ENCODE measurements at places on chromosomes 1 and 21.

- DNase-seq: peak; percentile 14
These were observed 336.0 kb upstream of the NFIA start for GRCh38 chr1:60746278-60746791.

DNA sequence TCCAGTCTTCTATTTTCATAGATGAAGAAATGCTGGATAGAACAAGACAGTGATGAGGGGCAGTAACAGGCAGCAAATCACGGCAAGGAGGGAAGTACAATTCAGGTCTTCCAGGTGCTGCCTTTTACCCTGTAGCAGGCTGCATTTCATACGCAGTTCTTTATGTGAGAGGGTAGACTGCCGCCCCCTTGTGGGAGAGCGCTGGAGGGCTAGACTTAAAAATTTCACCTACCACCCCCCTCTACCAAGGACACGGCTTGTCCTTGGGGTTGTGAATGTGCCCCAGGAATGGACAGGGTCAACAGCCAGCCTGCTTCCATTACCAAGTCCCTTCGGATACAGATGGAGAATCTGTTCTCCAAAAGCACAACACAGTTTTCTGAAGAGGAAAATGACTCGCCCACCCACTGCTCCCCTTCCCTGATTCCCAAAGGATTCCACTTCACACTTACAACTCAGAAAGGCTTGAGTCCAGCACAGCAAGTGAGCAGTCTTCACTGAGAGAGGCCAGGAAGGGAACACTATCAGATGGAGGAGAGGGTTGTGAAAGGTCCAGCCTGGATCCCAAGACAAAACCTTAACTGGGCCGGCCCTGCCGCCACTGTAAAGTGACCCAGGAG, 7.4 kb downstream of the WDR77 start:
- no peak for DNase-seq

GRCh38 chr1:90613371-90613770, 103.7 kb downstream of the BARHL2 start:
- DNase-seq: no peak

DNA sequence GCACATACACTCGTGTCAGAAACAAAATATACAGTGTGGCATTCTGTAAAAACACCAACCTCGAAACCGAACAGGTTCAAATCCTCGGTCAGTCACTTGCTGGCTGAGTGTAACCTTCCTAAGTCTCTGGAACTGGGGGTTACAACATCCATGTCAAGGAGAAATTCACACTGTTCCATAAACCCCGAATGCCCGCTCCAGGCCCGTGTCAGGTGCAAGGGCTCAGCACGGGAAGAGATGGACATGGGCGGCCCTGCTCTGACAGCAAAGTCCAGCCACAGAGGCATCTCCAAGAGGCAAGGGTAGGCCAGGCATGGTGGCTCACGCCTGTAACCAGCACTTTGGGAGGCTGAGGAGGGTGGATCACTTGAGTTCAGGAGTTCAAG, 79.5 kb downstream of the SLC66A1 start:
- no peak for DNase-seq

DNA sequence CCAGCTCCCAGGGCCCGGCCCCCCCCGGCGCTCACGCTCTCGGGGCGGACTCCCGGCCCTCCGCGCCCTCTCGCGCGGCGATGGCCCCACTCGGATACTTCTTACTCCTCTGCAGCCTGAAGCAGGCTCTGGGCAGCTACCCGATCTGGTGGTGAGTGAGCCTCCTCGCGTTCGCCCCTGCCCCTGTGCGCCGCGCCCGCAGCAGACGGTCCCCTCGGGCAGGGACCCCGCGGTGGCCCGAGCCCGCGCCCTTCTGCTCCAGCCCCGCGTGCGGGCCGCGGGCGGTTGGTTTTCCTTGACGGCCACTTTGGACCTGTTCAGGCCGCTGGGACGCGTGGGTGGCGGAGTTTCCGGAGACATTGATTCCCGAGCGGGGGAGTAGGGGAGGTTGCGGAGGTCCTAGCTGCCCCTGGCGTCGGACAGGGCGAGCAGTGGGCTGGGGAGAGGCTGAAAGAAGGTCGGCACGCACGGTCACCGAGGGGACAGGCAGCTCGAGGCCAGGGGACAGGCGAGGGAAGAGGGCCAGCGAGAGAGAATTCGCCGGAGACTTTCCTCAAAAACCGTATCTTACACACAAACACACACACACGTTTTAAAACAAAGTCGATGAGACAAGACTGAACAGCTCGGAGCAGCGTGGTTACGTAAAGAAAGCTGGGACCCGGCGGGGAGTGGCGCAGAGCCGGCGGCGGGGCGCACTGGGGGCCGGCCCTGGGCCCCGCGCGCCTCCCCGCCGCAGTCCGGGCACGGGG, 427 bp downstream of the WNT3A start:
- DNase-seq: no peak

- DNase-seq: no peak
These were observed 24.8 kb upstream of the RNF19B start for GRCh38 chr1:32989160-32990050.

- DNase-seq: no peak
These were observed 113.6 kb downstream of the PBX1 start for GRCh38 chr1:164672588-164672987.

- no peak for DNase-seq
These were observed 105.0 kb upstream of the JUN start for GRCh38 chr1:58888833-58889232.

- DNase-seq: no peak
These were observed 297.1 kb downstream of the NCAM2 start for GRCh38 chr21:21295303-21295702.

GRCh38 chr1:26986658-26987057, 6.8 kb upstream of the TRNP1 start:
- no peak for DNase-seq

- no peak for DNase-seq
These were observed 77.2 kb downstream of the NRIP1 start for GRCh38 chr21:14987370-14988170.

DNA sequence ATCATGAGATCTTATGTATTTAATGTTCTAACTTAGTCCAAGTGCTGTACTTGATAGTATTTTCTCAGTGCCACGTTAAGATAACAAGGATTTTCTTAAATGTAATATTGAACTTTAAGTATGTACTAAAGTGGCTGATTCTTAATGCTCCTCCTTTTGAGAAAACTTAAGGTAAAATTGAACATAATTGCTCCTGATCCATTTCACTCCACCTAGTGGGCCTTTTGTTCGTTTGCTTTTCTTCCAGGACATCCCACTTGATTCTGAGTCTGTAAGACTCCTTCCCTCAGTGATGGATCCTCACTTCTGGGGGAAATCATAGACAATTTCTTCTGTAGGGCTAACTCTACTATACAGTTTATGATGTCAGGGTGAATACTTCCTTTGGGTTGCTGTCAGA, 173.1 kb downstream of the LMO4 start:
- DNase-seq: no peak

GRCh38 chr1:171583591-171584201, 38.3 kb upstream of the MYOCOS start:
- DNase-seq: no peak

- no peak for DNase-seq
These were observed 57.7 kb downstream of the ATG4C start for GRCh38 chr1:62841587-62842169.

GRCh38 chr1:109207467-109208103, 6.1 kb upstream of the SARS1 start:
- DNase-seq: no peak

DNA sequence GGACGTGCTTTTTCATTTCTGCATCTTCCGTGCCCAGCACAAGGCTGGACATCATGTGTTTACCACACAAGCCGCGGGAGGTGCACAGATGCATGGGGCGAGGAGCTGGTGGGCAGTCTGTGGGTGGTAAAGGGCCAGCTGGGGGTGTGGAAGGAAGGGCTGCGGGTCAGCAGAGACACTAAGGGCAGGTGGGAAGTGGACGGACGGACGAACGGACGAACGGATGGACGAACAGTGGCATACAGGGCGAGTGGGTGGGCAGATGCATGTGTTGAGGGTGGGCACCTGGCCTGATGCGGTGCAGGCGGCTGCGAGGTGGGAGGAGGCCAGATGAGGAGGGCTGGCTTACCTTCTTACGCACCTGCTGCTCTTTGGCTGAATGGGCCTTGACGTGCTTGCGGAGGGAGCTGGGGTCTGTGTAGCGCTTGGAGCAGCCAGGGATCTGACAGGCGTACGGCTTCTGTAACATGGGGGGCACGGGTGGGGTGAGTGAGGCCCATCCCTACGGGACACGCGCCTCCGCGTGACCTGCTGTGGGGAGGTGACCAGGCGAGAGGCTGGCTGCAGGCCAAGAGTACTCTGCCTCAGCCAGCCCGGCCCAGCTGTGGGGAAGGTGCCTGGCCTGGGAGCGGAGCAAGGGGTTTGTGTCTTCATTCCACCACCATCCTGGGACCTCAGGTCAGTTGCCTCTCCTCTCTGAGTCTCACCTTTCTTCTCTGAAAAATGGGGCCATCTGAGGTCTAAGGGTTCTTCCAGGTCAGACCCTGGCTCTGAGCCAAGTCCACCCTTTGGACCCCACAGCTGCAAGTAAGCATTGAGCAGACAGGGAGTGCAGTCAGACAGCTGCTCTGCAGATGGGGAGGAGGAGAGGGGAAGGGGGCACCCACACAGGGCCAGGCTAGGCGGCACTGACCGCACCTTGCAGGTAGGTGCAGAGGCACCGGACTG, 65.5 kb downstream of the DMRTB1 start:
- DNase-seq: no peak

- no peak for DNase-seq
These were observed 640.9 kb downstream of the NPHP4 start for GRCh38 chr1:5351366-5351765.

DNA sequence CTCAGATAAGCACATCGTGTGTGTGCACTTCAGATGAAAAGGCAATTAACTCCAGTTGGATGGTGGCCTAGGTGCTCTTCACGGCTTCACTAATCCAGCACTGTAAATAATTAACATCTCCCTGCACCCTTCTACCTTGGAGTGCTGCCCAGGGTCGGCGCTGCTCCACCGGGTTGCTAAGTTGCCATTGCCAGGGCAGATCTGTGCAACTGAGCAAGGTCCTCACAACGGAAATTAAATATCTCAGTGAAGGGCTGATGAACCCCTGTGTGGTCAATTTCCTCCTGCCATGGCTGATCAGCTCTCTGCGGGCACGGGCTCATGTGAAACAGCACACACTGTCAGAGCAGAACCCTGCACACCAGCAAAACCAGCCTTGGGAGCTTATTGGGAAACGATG, 63.2 kb downstream of the SYDE2 start:
- no peak for DNase-seq

DNA sequence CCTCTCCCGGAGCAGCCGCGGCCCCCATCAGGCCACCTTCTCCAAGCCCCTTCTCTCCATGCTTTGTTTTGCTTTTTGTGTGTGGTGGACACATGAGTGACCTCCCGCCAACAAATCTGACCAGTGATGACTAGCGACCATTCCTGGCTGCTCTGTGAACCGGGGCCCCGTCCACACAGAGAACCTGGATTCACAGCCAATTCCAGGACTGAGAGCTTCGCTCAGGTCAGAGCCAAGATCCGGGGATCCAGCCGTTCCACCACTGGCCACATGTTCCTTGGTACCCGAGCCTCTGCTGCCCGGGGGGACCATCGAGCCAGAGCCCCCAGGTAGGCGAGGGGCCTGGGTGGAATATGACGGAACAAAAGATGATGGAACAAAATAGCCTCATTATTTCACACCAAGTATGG, 46.7 kb upstream of the COL18A1 start:
- no peak for DNase-seq

GRCh38 chr1:20220036-20220435, 33.7 kb upstream of the PLA2G2C start:
- DNase-seq: no peak

GRCh38 chr1:40699787-40700186, 8.3 kb downstream of the NFYC start:
- DNase-seq: no peak

DNA sequence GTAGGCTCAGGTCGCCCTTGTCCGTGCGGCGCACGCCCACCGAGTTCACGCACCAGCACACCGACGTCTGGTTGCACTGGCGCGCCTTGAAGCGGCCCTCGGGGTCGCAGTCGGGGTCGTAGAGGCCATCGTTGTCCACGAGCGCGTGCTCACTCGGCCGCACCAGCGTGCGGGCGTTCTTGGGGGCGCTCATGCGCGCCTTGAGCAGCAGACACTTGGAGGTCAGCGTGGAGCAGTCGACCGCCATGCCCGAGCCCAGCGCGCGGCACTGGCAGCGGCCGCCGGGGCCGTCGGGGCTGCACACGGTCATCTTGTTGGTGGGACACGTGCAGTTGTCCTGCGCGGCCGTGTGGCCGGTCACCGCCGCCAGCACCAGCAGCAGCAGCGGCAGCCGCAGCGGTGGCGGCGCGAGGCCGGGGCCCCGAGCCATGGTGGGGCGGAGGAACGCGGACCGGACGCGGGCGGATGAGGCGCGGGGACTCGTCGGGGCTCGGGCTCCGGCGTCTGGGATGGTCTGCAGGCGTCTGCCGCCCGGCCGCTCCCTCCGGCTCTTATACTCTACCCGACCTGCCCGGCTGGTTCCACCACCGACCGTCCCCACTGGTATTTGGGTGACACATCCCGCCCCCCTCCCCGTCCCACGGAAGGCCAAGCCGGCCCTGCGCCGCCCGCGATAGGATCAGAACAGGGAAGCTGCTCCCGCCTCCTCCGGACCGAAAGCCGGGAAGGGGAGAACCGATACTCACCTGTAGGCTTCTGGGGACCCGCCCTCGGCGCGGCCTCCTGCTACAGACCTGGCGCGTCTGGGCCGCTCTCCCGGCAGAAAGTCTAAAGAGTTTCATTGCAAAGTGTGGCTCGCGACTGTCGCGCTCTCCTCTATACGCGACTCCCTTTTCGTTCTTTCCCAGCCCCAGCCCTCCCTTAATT, at the start of gene TACSTD2:
Gene TACSTD2 (minus strand): TSS at position 526 of the 927 bp plus-strand sequence. CDS start 96 bp downstream, at position 430.
- no peak for DNase-seq

- no peak for DNase-seq
These were observed 3.6 kb upstream of the GNB1 start for GRCh38 chr1:1894354-1895059.

DNA sequence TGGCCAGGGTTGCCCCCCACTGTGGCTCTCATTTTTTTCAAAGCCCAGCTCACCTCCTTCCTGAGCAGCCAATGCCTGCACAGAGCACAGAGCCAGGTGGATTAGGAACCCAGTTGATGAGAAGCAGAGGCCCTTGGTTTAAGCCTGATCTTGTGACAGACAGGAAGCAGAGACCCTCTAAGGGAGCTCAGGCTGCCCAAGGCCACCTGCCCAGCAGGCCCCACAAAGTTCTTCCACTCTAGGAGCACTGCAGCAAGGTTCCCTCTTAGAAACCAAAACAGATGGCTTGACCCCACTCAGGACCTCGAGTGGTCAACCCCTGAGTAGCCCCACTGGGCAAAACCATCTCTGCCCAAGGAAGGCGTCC, 25.5 kb upstream of the PRSS38 start:
- no peak for DNase-seq

DNA sequence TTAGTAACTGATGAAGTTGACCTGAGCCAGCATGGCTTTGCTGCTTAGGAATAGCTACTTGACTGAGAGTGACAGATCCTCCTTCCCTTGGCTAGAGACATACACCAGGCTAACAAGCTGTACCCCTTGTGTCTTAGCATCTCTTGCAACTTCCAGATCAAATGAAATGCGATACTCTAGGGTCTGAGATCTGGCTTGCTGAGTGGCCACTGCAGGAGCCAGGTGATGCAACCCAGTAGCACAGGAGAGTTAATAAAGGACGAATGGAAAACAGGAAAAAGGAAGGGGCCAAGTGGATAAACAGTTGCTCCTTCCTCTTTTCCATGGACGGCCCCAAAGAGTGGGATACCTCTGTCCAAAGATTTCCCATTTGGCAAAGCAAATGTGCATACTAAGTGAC, 38.2 kb downstream of the ASTN1 start:
- DNase-seq: no peak
